Kidney (tissue), 22 donors: ENCODE measurements at places on chromosomes 12 and 14.

GRCh38 chr14:54259821-54260220 lies 137.0 kb upstream of the CDKN3 start:
- peak; percentile 33 for DNase-seq

- no peak for DNase-seq
Measured at GRCh38 chr12:108390495-108391203, 51.5 kb upstream of the CMKLR1 start.

- no peak for DNase-seq
Measured at GRCh38 chr14:24909523-24910302, 140.2 kb downstream of the STXBP6 start.

GRCh38 chr12:112755507-112755906 lies 36.0 kb upstream of the RPH3A start:
- DNase-seq, result no peak

GRCh38 chr14:104639885-104640548 lies 35.4 kb upstream of the TMEM179 start:
- DNase-seq, result peak; percentile 89

- no peak for DNase-seq
Measured at GRCh38 chr12:112341046-112341825, 41.0 kb downstream of the HECTD4 start.

DNA sequence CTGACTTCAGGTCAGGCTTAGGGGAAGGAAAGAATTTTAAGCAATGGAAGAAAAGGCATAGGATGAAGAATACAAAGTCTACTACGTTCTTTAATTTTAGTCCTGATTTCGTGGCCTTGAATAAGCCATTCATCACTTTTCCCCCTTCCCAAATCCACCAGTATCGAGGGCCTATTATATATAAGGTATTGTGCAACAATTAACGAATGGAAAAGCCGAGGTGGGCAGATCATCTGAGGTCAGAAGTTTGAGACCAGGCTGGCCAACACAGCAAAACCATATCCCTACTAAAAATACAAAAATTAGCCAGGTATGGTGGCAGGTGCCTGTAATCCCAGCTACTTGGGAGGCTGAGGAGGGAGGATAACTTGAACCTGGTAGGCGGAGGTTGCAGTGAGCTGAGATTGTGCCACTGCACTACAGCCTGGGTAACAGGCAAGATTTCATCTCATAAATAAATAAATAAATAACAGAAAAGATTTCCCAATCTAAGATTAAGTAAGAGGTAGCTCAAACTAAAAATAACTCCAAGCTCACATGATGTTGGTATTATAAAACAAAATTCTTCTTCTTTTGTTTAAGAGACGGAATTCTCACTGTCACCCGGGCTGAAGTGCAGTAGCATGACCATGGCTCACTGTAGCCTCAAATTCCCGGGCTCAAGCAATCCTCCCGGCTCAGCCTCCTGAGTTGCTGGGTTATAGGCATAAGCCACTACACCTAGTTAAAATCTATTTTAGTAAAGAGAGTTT lies 58.3 kb upstream of the NR2C1 start:
- DNase-seq, result no peak

DNA sequence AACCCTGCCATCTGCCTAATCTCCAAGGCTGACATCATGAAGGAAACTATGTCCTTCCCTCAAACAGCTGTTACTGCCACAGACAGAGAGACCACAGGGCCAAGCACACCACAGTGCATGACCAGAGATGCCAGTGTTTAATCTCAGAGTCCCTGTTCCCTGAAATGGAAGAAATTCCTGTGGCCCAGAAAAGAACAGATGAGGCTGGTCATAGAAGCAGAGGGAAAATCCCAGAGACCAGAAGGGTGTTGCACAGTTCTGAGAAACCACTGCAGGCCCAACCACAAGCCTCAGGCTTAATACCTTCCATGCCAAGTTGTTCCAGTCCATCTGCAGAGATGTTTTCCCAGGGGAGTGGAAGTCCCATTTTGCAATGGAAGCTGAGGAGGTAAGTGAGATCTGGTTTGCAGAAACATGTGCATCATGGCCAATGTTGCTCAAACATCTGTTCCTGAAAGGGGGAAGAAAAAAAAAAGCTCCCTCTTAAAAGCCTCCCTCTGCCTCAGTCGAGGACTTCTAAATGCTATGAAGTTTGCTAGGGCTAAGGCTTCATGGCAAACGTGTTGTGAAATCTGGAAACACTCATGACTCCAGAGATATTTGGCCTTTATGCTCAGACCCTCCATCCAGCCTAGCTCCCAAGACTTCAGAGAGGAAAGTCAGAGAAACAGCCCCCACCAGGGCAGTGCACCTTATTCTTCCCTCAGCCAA lies 98.6 kb downstream of the SCARB1 start:
- no peak for DNase-seq

GRCh38 chr12:11917501-11917900 lies 153.2 kb upstream of the BCL2L14 start:
- no peak for DNase-seq

GRCh38 chr12:89343127-89343526 lies 9.2 kb downstream of the DUSP6 start:
- DNase-seq, result no peak

DNA sequence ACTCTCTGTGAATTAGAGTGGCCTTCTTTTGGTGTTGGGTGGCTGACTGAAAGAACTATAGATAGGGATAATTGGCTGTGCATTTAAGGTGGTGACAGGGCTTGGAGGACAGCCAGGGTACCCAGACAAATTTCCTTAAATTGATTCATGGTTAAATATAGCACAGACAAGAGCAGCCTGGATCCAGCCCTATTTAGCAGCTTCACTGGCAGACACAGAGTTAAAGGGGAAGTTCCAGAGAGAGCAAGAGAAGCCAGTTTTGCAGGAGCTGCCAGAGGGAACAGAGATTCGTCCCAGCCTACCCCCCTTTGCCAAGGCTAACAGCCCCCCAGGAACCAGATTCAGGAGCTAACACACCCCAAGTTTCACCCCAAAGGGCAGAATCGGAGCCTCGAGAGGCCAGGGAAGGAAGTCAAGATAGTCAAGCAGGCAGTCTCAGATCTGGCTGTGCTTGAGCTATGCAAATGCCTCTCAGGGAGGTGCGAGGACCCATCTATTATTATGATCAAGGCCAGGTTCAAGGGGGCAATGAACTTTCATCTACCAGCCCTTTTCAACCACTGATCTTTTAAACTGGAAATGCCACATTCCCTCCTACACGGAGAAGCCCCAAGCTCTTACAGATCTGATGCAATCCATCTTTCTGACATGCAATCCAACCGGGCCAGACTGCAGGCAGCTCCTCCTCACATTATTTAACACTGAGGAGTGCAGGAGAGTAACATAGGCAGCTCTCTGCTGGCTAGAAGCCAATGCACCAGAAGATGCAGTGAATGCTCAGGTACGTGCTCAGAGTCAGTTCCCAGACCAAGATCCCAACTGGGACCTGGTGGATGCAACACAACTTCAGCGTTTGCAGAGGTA lies 58.2 kb downstream of the DHRS2 start:
- peak; percentile 86 for DNase-seq

GRCh38 chr12:356276-356988 lies 32.7 kb downstream of the KDM5A start:
- DNase-seq, result no peak

- DNase-seq, result peak; percentile 89
Measured at GRCh38 chr12:122984612-122985337, 4.3 kb downstream of the ARL6IP4 start.

DNA sequence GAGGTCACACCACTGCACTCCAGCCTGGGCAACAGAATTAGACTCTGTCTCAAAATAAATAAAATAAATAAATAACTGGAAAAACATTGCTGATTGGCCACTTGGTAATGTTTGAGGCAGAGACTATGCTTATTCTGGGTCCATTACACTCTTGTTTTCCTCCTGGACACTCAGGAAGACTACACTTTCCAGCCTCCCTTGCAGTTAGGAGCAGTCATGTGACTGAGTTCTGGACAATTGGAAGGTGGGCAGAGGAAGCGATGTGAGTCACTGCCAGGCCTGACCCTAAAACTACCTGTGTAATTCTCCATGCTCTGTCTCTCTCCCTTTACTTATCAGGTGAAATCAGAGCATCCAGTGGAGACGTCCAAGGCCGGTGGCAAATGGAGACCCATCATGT lies 74.4 kb downstream of the VCPKMT start:
- no peak for DNase-seq

DNA sequence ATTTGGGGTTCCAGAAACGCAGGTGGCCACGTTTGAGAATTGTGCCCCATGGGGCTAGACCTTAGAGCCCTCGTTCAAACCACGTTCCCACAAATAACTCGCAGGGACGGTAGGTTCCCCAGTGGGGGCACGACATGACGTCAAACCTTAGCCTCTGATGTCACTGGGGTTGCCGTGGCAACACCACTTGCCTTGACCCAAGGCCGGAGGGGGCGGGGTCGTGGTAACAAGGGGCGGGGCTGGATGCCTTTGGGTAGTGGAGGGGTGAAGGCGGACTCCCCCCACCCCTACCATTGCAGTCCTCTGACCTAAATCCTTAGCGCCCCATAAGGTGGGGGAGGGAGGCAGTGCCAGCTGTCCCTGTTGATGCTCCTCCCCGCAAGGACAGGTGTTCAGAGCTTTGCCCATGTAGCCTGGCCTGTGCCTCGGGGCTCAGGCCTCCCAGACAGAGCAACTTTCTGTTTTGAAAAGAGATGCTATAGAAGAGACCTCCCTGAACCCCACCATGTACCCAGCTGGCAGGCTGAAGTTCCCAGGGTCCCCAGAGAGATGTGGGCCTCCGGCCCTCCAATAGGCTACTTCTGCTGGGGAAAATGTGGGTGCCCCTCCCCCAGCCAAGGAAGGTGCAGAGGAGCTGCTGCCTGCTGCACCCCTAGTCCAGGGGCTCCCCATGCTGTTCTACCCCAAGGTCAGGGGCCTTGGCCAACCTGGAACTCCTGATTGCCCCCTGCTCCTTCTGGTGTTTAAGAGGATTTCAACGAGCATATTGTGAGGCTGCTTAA lies 1.9 kb downstream of the FAM222A start:
- DNase-seq, result peak; percentile 89

DNA sequence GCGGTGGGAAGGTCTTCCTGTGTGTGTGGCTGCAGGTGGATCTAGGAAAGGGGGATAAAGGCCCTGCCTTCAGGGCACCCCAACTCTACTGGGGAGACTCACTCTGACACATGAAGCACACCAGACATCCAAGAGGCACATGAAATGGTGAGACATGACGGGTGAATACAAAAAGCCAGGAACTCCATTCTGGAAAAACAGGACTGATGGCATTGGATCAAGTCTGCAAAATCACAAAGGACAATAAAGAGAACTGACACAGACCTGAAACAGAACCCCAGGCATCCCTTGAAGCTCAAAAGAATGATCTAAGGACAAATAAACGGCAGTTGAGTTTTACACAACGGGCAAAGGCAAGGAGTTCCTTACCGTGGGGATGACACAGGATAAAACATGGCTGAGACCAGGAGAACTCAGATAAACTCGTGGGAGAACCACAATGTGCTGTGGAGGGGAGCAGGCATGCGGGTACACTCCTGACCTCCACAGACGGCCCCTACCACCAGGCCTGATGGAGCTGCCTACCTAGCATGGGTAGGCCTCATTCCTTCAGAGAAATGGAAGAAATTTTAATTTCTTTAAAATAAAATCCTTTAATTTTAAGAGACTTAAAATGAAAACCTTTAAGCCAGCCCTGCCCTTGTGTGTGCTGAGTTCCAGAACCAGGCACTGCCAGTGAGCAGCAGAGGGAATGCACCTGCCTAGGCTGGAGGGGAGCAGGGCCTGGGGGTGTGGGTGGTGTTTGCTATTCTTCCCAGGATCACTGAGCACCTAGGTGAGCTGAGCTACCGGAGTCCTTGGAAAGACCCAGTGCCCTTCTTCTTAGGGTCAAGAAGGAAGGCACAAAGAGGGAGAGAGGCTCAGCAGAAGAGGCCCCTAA lies 100.1 kb downstream of the SINHCAF start:
- DNase-seq, result no peak

DNA sequence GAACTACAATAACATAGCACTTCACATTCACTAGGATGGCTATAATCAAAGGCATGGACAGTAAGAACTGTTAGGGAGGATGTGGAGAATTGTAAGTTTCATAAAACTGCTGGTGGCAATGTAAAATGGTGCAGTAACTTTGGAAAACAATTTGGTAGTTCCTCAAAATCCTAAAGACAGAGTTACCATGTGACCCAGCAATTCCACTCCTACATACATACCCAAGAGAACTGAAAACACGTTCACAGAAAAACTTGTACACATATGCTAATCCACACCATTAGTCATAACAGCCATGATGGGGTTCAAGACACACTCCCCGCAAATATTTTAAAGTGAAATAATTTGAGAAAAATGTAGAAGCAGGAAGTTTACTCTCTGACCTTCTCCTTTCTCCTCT lies 31.7 kb downstream of the GALC start:
- DNase-seq, result no peak

DNA sequence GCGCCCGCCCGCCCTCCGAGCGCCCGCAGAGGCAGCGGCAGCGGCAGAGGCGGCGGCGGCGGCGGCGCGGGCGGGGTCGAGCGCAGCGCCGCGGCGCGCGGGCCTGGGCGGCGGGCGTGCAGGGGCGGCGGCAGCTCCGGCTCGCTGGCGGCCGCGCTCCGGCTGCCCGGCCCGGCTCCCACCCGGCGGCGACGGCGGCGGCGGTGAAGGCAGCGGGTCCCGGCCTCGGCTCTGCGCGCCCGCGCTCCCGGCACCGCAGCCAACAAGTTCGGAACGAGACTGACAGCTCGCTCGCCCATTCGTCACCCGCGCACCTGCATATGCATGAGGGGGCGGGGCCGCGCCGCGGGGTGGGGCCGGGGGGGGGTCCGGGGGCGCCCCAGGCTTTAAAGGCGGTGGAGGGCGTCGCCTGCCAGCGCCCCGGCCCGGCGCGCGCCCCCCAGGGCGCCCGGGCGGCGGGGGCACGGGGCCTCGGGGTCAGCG lies at the start of gene JAG2:
JAG2 (minus strand) TSS at position 281 of the 483 bp plus-strand sequence. CDS start 356 bp downstream, outside the sequence.
- peak; percentile 51 for DNase-seq

GRCh38 chr12:95218150-95219133 lies 835 bp downstream of the VEZT start:
- peak; percentile 59 for DNase-seq

- peak; percentile 53 for DNase-seq
Measured at GRCh38 chr12:116319898-116320621, 42.6 kb upstream of the MED13L start.

GRCh38 chr12:27635349-27635972 lies 60.8 kb upstream of the REP15 start:
- DNase-seq, result peak; percentile 46

DNA sequence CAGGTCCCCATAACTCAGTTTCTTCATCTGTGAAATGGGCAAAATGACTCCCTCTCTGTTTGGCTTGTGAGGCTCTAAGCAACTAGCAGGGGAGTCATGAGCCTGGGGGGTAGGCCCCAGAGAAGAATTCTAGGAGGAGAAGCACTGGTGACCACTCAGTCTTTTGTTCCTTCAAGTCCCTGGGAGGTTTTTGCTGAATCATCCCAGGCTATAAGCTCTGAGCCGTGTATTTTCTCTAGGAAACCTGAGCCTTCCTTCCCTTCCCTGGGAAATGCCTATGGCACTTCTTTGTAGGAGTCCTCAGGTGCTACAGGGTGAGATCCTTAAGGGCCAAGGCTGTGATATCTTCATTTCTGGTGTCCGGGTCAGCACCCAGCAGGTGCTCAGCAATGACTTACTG lies 4.5 kb downstream of the RPH3A start:
- DNase-seq, result no peak

- DNase-seq, result no peak
Measured at GRCh38 chr14:95389471-95390011, 69.8 kb upstream of the CLMN start.
